HS-27A (cell line): ENCODE measurements at places on chromosomes 2 and 18.

DNA sequence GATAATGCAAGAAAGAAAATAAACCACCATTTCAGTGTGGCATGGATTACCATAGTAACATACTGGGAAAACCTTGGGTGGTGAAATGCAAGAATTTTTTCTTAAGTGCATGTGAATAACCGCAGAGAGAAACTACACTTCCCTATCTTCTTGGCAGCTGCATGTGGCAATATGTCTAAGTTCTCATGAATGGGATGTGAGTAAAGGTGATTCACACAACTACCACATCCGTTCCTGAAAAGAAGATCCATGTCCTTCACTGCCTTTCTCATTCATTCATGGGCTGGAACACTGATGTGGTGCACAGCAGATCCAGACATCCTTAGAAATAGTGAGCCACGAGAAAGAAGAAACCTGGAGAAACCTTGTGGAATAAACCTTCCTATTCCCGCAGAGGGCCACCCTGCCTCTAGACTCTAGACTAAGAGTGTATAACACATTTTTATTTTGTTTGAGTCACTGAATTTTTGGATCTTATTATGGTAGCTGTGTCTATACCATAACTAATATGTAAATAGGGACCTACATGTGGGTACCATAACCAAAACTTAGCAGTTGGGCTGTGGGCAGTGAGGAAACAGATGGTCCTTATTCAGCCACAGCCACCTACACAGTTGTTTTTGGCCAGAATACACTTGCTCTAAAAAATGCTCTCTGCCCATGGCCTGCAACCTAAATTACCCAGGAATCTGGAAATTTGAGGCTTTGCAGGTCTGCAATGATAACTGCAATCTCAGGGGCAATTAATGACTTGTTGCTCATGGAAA, 573.3 kb downstream of the LRP1B start:
- DNase-seq, result peak; percentile 41

DNA sequence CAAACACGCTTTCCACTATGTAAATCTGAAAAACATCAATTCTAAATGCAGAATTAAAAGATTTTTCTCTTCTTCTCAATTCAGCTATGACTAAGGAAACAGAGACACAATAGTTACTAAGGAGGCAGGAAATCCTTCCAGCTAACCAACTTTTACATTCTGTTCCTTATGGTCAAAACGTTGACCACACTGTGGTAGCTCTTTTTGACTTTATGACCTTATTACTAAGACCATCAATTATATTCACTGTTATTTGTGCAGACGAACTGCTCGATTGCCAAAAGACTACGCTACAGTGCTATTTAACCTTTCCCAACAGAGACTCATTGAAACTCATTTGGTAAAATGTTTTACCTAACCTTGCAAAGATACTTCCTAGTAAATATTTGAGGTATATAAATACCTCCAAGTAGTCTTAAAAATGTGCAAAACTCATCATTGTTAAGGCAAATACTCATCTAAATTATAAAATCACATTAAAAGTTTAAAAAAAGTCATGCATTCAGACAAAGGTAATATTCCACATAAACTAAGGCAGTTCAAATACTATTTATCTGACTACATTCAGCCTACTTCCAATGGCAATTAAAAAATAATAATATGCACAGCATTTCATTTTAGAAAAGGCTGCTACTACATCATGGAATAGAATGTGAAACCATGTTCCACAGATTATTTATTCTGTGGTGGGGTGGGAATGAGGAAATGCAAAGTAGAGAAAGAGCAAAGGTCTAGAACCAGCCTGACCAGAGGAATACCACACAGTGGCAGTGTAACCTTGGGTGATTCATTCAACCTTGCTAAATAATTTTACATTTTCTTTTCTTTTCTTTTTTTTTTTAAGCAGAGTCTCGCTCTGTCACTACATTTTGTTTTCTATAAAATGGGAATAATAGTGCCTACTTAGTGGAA, 139.9 kb downstream of the THADA start:
- DNase-seq, result no peak

- no peak for DNase-seq
These were observed 9.1 kb downstream of the MFSD6 start for GRCh38 chr2:190417045-190417842.

DNA sequence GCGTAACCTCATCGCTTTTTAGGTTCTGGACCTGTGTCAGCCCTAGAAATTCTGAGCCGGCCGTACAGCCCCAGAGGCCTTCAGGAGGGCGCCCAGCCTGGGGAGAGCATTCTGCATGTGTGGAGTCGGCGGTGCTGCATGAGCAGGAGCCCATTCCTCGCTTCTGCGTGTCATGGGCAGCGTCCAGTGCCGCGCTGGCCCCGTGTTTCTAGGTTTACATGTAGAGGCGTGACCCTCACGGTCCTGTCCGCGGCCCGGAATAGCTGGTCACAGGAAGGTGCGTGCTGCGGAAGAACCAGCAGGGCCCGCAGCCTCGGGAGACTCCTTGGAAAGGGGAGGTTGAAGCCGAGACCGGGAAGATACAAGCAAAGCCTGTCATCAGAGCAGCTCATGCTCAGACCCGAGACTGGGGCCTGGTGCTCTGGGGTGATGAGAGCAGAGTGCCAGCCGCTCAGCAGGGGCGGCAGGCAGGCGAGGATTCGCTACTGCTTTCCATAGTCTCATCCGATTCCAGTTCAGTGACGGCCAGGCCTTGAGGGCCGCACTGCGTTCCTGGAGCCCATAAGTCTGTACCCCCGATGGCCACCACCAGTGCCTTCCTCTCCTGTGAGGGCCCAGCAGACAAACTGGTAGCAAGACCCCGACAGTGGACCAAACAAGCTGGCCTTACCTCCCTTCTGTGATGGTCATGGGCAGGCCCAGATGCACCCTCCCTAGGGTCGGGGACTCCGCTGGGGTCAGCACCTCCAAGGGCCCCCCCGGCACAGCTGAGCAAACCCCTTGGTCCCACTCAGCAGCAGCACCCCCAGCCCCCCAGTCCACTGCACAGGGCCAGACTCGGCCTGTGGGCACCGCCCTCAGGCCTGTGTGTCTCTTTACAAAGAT, 15.6 kb upstream of the NFATC1 start:
- DNase-seq, result no peak

- DNase-seq, result no peak
These were observed 58.2 kb downstream of the SLC9A2 start for GRCh38 chr2:102677244-102678215.

DNA sequence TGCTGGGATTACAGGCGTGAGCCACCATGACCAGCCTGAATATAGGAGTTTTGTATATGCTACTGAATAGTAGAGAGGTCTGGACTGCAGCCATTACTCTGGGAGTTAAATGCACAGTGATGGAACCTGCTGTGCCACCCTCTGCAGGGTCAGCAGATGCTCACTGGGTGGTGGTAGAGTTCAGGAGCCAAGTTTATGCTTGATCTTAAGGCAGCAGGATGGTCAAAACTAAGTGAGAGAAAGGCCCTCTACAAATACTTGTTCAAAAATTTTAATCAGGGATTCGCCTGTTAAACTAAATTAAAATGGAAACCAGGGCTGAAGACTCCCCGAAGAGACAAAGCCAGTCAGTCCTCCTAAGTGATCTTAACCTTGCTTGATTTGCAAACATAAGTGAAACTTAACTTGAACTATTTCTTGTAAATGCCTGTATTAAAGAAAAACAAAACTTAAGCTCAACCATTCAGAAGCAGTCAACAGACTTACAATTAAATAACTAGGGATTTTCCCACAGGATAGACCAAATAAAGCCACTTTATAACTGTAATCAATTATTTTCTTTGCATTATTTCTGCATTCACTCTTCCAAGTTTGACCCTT, 4.2 kb upstream of the WDFY1 start:
- no peak for DNase-seq

GRCh38 chr2:162435157-162435556, 91.2 kb downstream of the GCA start:
- no peak for DNase-seq

DNA sequence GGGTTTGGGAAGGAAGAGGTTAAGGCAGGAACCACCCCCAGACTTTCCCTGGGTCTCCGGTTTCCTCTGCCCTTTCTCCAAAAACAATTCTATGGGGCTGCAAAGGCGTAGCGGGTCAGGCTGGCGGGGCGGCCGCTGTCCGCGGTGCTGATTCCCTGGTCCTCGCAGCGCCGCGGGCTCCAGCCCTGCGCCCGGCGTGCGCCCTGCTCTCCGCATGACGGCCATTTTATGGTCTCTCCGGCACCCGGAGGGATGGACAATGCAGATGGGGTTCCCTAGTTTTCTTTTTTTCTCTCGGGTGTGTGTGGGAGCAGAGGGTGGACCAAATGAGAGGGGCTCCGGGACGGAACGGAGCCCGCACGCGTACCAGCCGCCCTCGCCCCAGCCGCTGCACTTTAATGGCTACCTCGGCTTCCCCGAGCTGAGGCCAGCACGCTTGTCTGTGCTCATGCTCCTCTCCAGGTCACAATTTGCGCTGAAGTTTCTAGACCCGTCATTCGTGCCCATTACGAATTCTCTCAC, 1.6 kb downstream of the ST8SIA3 start:
- DNase-seq, result no peak

DNA sequence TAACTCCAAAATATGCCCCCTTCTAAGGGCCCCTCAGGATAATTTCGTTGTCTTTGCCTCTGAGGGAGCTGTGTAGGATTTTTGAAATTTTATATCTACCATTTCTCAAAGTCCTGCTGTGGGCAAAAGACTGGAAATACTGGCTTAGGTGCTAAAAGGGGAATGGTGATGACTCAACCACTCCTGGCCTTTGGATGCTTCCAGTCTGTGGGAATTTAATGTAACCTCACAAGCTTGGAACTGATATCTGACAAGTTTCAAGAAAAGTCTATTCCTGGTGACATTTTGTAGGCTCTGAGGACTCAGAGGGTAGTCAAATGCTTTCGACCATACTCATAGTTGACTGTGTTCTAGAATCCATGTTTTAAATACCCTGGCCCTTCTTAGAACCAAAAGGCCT, 3.4 kb upstream of the APCDD1 start:
- DNase-seq, result no peak

DNA sequence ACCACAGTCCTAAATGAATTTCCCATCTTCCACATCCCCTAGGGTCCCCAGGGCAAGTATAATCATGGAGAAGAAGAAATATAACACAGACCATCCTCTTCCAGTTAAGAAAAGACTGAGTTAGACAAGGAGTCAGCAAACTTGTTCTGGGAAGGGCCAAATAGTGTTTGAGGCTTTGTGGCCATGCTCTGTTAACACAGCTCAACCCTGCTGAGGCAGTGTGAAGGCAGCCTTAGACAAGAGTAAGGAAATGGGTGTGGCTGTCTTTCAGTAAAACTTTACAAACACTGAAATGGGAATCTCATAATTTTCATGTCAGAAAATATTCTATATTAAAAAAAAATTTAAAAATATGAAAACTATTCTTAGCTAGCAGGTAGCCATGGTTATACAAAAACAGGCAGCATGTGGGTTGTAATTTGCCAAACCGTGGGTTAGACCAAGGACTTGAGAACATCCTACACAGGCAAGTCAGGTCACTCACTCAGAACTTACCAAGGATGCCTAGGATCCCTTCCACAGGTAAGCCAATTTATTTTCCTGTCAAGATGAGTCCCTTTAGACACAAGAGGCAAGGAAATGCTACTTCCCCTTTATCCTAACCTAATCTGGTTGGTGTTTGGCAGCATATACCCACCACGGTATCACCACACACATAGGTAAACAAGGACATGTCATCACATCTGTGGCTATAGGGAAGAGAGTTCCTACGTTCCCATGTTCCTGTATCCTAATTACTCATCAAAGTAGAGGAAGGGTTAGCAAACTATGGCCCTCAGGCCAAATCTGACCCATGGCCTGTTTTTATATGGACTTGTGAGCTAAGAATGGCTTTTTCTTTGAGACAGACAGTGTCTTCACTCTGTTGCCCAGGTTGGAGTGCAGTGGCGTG, 31.9 kb downstream of the C2orf74 start:
- no peak for DNase-seq

DNA sequence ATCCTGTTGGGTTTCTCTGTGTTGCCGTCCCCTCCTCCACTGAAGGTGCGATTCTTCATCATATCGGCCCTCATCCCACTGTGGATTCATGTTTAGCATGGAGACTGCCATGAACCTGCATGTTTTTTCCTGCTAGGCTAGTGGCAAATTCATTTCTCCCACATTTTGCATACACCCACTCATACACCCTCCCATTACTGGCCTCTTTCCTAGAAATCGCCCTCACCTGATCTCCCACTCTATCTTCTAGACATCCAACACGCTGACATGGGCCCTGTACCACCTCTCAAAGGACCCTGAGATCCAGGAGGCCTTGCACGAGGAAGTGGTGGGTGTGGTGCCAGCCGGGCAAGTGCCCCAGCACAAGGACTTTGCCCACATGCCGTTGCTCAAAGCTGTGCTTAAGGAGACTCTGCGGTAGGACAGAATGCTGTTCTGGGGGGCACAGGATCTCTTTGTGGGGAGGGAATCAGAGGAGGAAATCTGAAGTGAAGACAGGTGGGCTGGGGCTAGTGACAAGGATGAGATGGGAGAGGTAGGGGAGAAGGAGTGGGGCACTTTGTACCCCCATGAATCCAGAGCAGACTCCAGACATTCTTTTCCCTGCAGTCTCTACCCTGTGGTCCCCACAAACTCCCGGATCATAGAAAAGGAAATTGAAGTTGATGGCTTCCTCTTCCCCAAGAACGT, 17.7 kb downstream of the PRKAG3 start:
- DNase-seq, result no peak

- DNase-seq, result no peak
These were observed 134.3 kb downstream of the ZNF236 start for GRCh38 chr18:76956648-76957047.

DNA sequence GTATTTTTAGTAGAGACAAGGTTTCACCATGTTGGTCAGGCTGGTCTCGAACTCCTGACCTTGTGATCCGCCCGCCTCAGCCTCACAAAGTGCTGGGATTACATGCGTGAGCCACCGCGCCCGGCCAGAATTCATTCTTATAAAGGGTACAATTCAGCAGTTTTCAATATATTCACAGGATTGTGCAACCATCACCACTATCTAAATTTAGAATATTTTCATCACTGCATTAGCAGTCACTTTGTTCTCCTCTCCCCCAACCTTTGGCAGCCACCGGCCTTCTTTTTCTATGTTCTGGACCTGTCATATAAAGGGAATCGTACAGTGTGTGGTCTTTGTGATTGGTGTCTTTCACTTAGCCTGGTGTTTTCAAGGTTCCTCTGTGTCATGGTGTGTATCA, 40.7 kb downstream of the TCF7L1 start:
- DNase-seq, result no peak

GRCh38 chr2:127081826-127082633, 24.9 kb downstream of the BIN1 start:
- DNase-seq, result no peak

DNA sequence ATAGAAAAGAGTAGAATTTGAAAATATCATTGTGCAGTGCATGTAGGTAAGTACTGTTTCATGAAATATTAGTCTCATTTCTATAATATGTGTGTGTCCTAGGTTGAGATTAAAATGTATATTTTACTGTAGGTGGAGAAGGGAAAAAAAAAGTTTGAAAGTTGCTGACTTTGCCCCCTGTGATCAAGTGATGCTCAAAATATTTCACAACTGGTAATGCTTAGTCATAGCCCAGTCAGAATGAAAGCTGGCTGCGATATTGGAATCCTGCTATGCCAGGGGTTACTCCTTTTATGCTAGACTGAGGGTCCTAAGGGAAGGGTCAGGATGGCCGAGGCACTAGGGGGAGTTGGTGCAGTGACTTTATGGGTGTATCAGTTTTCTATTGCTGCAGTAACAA, 19.5 kb upstream of the CFAP36 start:
- DNase-seq, result no peak

GRCh38 chr2:73993778-73994177, 9.1 kb downstream of the TET3 start:
- DNase-seq, result no peak

GRCh38 chr18:62802523-62802922, 87.2 kb downstream of the PHLPP1 start:
- no peak for DNase-seq
